RWPE1 (cell line): ENCODE measurements at places on chromosomes 3 and 15.

GRCh38 chr3:84125201-84125721, 833.5 kb upstream of the CADM2 start:
- DNase-seq, result no peak

- no peak for DNase-seq
Measured at GRCh38 chr3:134350266-134350665, 24.0 kb downstream of the AMOTL2 start.

GRCh38 chr3:94990952-94991705, 928.3 kb downstream of the NSUN3 start:
- no peak for DNase-seq

- no peak for DNase-seq
Measured at GRCh38 chr3:152323834-152324233, 55.1 kb downstream of the MBNL1 start.

- no peak for DNase-seq
Measured at GRCh38 chr3:14891135-14892132, 55.9 kb upstream of the NR2C2 start.
